Peyer's patch (tissue), 4 donors: ENCODE measurements at places on chromosomes 11 and 22. TPM values are rescaled to one million over a fixed set of nuclear protein-coding genes. Genes with fewer than 3 reads are reported as not detected.
A peak's percentile ranks its signal among the peaks of the same experiment; 100 is the strongest.

- DNase-seq = no peak
These were observed 3.1 kb downstream of the BCO2 start for GRCh38 chr11:112178428-112178827.

GRCh38 chr22:19431649-19432132, at the start of gene HIRA:
Gene HIRA, minus strand, starts transcription at chr22:19431733. Its CDS starts 257 bp downstream, at chr22:19431476.
- peak; percentile 87 for DNase-seq

- no peak for DNase-seq
These were observed 52.2 kb downstream of the IGLL5 start for GRCh38 chr22:22939588-22940368.

DNA sequence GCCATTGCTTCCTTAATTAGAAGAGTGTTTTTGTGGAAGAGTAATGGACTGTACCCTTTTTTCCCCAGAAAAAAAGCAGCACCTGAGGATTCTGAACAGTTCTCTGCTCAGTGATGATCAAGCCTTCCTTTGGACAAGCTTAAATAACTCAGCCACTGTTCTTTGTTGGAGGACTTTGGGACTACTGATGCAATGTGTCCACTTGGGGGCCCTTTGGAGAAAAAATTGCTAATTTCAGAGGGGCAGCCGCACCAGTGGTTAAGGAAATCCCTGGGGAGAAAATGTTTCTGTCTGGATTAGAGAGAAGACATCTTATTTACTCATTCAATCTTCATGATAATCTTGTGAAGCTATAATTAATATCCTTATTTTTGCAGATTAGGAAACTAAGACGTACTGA, 5.3 kb upstream of the KMT2A start:
- no peak for DNase-seq

- peak; percentile 87 for DNase-seq
These were observed 1.0 kb upstream of the SESN3 start for GRCh38 chr11:95231881-95232605.

PAMR1 gene
- 2.6 TPM for total RNA-seq
